ENCODE measurements at places on chromosomes 2 and 18. TPM values are rescaled to one million over a fixed set of nuclear protein-coding genes. Genes with fewer than 3 reads are reported as not detected.

The PCARE gene
- total RNA-seq: not detected

- no peak overlapping the region for H3K4me3 ChIP-seq
- H3K27me3 ChIP-seq: no peaks in the 10 kb centered on the region
- no peaks in the 10 kb centered on the region for H3K36me3 ChIP-seq
- H3K4me1 ChIP-seq: no peaks in the 10 kb centered on the region
- DNase-seq: no peak
- no peak overlapping the region for H3K27ac ChIP-seq
Observed at GRCh38 chr2:221635949-221636348, 63.8 kb upstream of the EPHA4 start.

The CFAP53 gene
- 1.4 TPM for total RNA-seq

- H3K4me1 ChIP-seq: no peaks in the 10 kb centered on the region
- H3K27ac ChIP-seq: no peak overlapping the region
- no peak for DNase-seq
- no peaks in the 10 kb centered on the region for H3K27me3 ChIP-seq
Observed at GRCh38 chr18:40450751-40451150, 1504.3 kb upstream of the PIK3C3 start.

The LIPG gene
- total RNA-seq: not detected

DNA sequence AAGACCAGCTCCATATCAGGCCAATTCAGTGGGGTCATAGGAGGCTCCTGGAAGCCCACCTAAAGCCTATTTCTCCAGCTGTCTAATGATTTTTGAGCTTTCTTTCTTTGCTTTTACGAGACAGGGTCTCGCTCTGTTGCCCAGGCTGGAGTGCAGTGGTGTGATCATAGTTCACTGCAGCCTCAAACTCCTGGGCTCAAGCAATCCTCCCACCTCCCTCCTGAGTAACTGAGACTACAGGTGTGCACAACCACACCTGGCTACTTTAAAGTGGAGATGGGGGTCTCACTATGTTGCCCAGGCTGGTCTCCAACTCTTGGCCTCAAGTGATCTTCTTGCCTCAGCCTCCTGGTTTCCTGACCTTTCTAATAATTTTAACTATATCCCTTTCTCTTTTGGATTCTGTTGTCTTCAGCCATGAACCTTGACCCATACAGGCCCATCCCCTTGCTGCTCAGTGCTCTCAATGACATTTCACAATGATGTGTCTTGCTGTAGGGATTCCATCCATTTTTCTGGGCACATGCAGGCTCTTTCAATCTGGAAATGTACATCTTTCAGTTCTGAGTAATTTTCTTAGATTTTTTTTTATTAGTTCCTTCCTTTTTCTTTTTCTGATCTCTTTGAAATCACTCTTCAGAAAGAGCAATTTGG is 29.7 kb downstream of the GNLY start:
- DNase-seq: no peak
- peaks cover 1% of the 10 kb centered on the region for H3K4me1 ChIP-seq
- no peak overlapping the region for H3K27ac ChIP-seq
- H3K4me3 ChIP-seq: no peak overlapping the region

DNA sequence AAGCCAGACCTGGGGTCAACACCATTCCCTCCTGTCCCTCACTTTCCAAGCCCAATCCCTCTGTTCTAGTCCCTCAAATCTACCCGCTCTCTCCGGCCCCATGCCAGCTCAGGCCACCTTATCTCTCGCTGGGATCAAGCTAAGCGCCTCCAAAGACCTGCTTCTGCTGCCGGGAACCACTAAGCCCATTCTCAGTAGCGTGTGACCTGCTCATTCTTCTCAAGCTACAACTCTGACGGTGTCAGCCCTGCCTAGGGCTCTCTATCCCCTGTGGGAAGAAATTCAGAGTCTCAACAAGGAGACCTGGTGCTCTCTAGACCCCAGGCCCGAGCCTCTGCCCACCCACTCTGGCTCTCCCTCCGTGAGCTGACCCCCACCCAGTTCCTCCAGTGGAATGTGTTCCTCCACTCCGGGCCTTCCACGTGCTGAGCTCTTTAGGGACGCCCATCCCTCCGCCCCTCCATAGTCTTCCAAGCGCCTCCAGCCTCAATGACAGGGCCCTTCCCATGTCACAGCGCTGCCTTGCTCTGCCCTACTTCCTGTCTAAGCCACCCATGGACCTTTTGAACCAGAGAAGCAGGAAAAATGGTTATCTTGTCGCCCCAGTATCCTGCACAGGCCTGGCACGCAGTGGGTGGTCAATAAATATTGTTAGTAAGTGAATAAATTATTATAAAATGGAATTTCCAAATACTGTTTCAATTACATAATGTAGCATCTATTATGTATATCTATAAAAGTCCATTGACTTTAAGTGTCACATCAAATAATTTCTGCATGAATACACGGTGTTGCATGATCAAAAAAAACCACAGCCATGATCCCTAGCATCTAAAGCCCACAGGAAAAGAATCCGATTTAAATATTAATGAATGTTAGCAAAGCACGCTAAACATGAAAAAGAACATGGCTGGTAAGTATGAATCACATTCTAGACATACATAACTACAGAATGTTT is 127.6 kb downstream of the ZNF516 start:
- H3K27ac ChIP-seq: no peak overlapping the region
- no peaks in the 10 kb centered on the region for H3K36me3 ChIP-seq
- H3K4me3 ChIP-seq: no peak overlapping the region
- no peaks in the 10 kb centered on the region for H3K27me3 ChIP-seq
- no peak for DNase-seq
- H3K4me1 ChIP-seq: no peaks in the 10 kb centered on the region

Measured in CD4-positive, alpha-beta memory T cell (primary cell).